ENCODE measurements at places on chromosomes 4 and X. TPM values are rescaled to one million over a fixed set of nuclear protein-coding genes. Genes with fewer than 3 reads are reported as not detected.
A peak's percentile ranks its signal among the peaks of the same experiment; 100 is the strongest.

GALNTL6 gene
- total RNA-seq, result not detected

RUFY3 gene
- total RNA-seq, result 62.6 TPM

- no peaks in the 10 kb centered on the region for H3K36me3 ChIP-seq
- peak overlapping the region; percentile 86 for H3K27ac ChIP-seq
- peaks cover 82% of the 10 kb centered on the region for H3K4me1 ChIP-seq
These were observed 1.8 kb downstream of the SH3BP2 start for GRCh38 chr4:2794486-2795299.

DNA sequence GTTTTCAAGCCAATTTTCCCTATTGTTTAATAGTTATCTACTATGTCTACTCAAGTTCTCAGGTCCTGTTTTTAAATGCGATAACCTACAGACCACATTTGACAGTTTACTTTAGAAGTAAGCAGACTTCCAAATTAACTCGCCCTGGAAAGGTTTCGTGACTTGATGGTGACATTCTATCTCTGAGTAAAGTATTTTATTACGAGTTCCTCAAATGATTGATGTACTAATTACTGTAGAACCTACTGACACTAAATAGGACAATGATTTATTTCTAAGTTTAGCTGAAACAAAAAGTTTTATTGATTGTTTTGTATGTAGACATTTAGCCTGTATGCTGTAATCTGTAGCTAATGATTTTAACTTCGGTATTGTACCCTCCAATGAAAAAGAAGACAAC is 1.9 kb upstream of the PPBP start:
- H3K27ac ChIP-seq, result no peak overlapping the region
- DNase-seq, result no peak
- H3K36me3 ChIP-seq, result no peaks in the 10 kb centered on the region
- H3K4me1 ChIP-seq, result no peaks in the 10 kb centered on the region
- H3K4me3 ChIP-seq, result no peak overlapping the region

DNA sequence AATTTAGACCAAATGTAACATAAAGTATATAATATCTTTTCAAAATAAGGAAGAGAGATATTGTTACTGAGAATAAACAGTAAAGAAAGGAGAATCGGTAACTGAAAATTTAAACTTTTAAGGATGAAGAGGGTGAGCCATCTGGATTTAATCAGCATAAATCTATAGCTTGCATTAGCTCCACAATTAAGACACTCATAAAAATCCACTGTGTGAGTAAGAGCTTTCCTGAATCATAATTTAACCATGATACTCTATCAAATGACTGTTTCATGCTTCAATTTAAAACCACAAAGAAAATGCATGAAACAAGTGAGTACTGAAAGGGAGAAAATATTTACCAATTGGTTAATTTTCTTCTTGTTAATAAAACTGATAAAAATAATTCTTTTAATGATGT is 951.5 kb upstream of the SLIT2 start:
- no peaks in the 10 kb centered on the region for H3K27me3 ChIP-seq
- no peaks in the 10 kb centered on the region for H3K36me3 ChIP-seq
- no peak overlapping the region for H3K4me3 ChIP-seq
- H3K27ac ChIP-seq, result no peak overlapping the region
- H3K4me1 ChIP-seq, result no peaks in the 10 kb centered on the region
- DNase-seq, result no peak

DNA sequence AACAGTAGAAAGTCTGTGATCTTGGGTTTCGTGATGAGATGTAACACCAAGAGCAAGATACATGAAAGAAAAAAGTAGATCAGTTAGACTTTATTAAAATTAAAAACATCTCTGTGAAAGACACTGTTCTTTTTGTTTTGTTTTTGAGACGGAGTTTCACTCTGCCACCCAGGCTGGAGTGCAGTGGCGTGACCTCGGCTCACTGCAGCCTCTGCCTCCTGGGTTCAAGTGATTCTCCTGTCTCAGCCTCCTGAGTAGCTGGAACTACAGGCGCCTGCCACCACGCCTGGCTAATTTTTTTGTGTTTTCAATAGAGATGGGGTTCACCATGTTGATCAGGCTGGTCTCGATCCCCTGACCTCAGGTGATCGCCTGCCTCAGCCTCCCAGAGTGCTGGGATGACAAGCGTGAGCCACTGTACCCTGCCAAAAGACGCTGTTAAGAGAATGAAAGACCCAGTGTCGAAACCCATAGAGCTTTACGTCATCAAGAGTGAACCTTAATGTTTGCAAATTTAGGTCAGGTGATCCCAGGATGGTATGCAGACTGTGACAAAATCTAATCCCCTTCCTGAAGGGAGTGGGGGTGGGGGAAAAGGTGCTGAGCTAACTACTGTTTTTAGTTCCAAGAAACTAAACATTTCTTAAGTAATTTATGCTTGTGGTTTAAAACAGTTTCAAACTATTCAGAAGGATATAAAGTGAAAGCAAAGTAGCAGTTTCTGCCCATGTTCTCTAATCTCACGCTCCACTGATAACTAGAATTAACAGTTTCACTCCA is 8.0 kb downstream of the OFD1 start:
- H3K4me3 ChIP-seq, result no peak overlapping the region
- peaks cover 3% of the 10 kb centered on the region for H3K4me1 ChIP-seq
- no peak for DNase-seq
- no peaks in the 10 kb centered on the region for H3K36me3 ChIP-seq
- no peaks in the 10 kb centered on the region for H3K27me3 ChIP-seq

DNA sequence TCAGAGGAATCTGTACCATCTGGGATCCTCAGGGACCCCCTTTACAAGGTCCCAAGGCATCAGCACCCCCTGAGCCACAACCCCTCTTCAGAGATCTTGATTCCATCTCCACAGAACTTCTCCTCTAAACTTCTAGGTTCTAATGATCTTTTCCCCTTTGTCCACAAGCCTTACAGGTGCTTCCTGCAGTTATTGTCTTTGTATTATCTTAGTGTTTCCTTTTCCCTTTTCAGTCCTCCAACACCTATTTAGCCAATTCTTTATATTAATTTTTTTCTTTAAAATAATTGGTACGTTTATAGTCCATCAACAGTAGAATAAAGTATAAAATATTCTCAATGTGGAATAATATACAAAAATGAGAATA is 35.2 kb upstream of the FAM241A start:
- no peak overlapping the region for H3K4me3 ChIP-seq
- no peaks in the 10 kb centered on the region for H3K27me3 ChIP-seq
- no peak for DNase-seq
- no peak overlapping the region for H3K27ac ChIP-seq
- no peaks in the 10 kb centered on the region for H3K36me3 ChIP-seq

GRCh38 chr4:153564630-153565525 is 98.7 kb downstream of the TMEM131L start:
- H3K27ac ChIP-seq, result peak overlapping the region; percentile 85
- H3K4me1 ChIP-seq, result peaks cover 63% of the 10 kb centered on the region
- H3K27me3 ChIP-seq, result no peaks in the 10 kb centered on the region
- no peaks in the 10 kb centered on the region for H3K36me3 ChIP-seq
- H3K4me3 ChIP-seq, result no peak overlapping the region

- H3K27ac ChIP-seq, result no peak overlapping the region
- no peaks in the 10 kb centered on the region for H3K27me3 ChIP-seq
- no peaks in the 10 kb centered on the region for H3K4me1 ChIP-seq
These were observed 670.7 kb downstream of the PCDH7 start for GRCh38 chr4:31390849-31391248.

GRCh38 chrX:132508834-132509233 is 20.0 kb upstream of the MBNL3 start:
- H3K36me3 ChIP-seq, result no peaks in the 10 kb centered on the region
- H3K4me1 ChIP-seq, result peaks cover 13% of the 10 kb centered on the region
- H3K4me3 ChIP-seq, result no peak overlapping the region
- H3K27me3 ChIP-seq, result no peaks in the 10 kb centered on the region

- no peak for DNase-seq
- H3K4me1 ChIP-seq, result peaks cover 4% of the 10 kb centered on the region
- H3K27me3 ChIP-seq, result no peaks in the 10 kb centered on the region
- H3K27ac ChIP-seq, result no peak overlapping the region
- no peak overlapping the region for H3K4me3 ChIP-seq
These were observed 45.4 kb downstream of the ANKRD17 start for GRCh38 chr4:73212982-73213730.

GRCh38 chr4:19130866-19131265 is 1109.3 kb upstream of the LCORL start:
- no peaks in the 10 kb centered on the region for H3K36me3 ChIP-seq
- DNase-seq, result no peak
- no peak overlapping the region for H3K4me3 ChIP-seq

DNA sequence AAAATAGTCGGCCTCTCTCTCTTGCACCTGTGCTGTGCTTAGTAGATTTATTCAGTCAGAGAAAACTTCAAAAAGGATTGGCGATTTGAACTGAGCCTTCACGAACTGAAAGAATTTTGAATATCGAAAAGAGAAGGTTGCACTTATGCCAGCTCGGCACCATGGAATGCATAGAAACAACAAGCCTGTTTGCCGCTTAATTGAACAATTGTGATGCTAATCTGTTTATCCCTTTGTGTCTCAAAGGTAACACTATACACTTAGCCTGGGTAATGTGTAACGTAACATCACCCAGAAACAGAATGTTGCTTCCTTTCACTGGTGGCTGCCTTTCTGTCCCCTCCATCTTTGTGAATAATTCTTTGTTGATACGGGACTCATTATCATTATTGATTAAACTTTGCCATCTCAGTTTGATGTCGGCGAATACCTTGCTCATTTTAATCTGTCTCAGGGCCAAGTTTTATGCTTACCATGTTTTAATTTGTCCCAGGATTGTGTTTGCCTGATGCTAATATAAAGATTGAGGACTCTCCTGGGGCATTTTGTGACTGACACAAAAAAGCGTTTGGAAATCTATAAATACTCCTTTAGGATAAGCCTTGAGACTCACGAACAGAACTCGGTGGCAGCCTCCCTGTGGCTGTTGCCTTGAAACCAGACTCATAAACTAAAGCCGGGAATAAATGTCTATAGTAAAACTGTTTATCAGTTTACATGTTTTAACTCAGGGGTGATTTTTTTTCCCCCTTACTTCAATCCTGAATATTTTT is 400.5 kb downstream of the RAPGEF2 start:
- no peak for DNase-seq
- no peaks in the 10 kb centered on the region for H3K27me3 ChIP-seq
- peaks cover 4% of the 10 kb centered on the region for H3K4me1 ChIP-seq
- H3K4me3 ChIP-seq, result no peak overlapping the region
- no peak overlapping the region for H3K27ac ChIP-seq
- H3K36me3 ChIP-seq, result no peaks in the 10 kb centered on the region

DNA sequence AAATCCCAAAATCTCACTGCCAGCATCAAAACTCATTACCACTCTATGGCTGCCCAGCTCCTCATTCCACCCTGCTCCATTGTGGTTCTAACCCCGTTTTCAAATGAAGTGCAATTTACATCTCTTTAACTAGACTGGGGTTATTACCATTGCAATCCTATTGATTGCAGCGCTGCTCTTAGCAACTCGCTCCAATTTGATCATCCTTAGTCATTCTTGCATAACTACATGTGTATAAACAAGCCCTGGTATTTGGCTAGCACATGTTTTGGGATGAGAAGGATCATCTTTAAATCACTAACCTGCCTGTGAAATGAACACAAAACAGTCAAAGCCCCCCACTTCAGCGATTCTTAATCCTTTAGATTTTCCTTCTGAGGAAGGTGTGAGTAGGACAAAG is 340.1 kb upstream of the PPARGC1A start:
- H3K27ac ChIP-seq, result no peak overlapping the region
- no peak for DNase-seq
- H3K4me1 ChIP-seq, result no peaks in the 10 kb centered on the region
- H3K4me3 ChIP-seq, result no peak overlapping the region
- no peaks in the 10 kb centered on the region for H3K27me3 ChIP-seq

- no peak for DNase-seq
- no peak overlapping the region for H3K4me3 ChIP-seq
- no peak overlapping the region for H3K27ac ChIP-seq
- H3K4me1 ChIP-seq, result no peaks in the 10 kb centered on the region
These were observed 327.2 kb upstream of the CNKSR2 start for GRCh38 chrX:21047034-21047455.

DNA sequence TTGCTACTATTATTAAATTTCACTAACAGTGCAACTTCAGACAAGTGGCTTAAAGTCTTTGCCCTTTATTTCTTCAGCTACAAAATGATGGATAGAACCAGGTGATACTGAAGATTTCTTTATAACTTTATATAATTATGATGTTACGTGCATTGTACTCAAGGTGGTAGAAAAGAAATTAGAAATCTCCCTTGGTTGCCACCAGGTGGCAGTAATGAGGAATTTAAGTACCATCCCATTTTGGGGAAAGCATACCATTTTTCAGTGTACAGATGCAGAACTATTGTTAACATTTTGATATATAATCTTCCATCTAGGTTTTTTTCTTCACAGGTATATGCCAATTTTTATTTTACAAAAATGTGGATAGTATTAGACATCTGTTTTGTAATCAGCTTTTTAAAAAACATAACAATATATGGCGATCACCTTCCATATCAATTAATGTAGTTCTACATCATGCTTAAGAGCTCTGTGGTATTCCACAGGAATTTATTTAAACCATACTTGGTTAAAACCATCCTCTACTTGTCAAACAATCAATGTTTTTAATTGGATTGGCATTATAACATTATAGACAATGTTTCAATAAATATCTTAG is 37.7 kb upstream of the RAB33B start:
- no peak overlapping the region for H3K27ac ChIP-seq
- H3K36me3 ChIP-seq, result no peaks in the 10 kb centered on the region
- no peak overlapping the region for H3K4me3 ChIP-seq

DNA sequence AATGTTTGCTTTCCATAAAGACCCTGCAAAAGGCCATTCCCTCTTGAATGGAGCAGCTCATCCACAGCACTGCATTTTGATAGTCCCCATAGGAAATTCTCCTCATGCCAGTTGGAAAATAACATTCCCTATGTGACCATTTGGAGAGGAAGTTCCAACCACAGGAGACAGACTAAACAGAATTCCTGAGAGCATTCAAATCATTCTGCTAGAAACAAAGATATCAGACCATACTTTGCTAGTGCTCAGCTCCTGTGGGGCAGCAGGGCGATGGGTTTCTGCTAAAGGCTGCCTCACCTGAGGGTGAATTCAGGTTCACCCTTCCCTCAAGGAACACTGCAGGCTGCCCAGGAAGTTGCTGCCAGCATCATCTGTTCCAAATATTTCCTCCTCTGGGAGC is 58.8 kb downstream of the LNX1 start:
- no peaks in the 10 kb centered on the region for H3K27me3 ChIP-seq
- no peak overlapping the region for H3K4me3 ChIP-seq
- DNase-seq, result no peak
- no peaks in the 10 kb centered on the region for H3K36me3 ChIP-seq

DNA sequence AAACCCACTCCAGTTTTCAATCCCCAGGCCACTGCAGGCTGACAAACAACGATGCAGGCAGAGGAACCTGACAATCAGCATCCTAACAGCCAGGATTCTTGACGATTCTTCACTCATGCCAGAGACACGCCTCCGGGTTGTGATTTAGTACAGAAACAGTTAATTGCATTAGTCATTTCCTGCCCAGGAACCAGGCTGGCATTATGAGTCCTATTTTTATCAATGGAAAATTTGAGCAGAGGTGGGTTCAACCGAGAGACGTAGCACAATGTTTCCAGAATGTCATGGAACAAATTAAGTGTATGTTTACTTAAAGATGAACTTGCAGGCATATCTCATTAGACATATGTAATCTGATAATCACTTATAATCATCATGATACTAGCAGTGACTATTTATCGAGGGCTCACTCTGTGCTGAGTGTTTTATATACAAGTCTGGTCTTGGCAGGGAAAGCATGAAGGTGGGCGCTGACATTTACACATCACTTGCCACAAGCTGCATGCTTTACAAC is 159.7 kb downstream of the NSUN7 start:
- no peaks in the 10 kb centered on the region for H3K4me1 ChIP-seq
- H3K27me3 ChIP-seq, result no peaks in the 10 kb centered on the region
- H3K4me3 ChIP-seq, result no peak overlapping the region
- DNase-seq, result no peak
- H3K27ac ChIP-seq, result no peak overlapping the region
- H3K36me3 ChIP-seq, result no peaks in the 10 kb centered on the region

All from body of pancreas (tissue), 4 donors.